ENCODE measurements at places on chromosomes 1 and 21. TPM values are rescaled to one million over a fixed set of nuclear protein-coding genes. Genes with fewer than 3 reads are reported as not detected.

The ESRRG gene
- total RNA-seq = not detected

- H3K27me3 ChIP-seq = no peaks in the 10 kb centered on the region
- H3K27ac ChIP-seq = no peak overlapping the region
- no peak overlapping the region for H3K4me3 ChIP-seq
- peaks cover 3% of the 10 kb centered on the region for H3K4me1 ChIP-seq
Measured at GRCh38 chr1:66445492-66446181, 88.3 kb upstream of the SGIP1 start.

GRCh38 chr1:179984942-179985341 is 30.3 kb downstream of the CEP350 start:
- DNase-seq = no peak
- H3K27ac ChIP-seq = no peak overlapping the region
- H3K27me3 ChIP-seq = no peaks in the 10 kb centered on the region
- no peak overlapping the region for H3K4me3 ChIP-seq
- no peaks in the 10 kb centered on the region for H3K36me3 ChIP-seq

- H3K4me1 ChIP-seq = no peaks in the 10 kb centered on the region
- DNase-seq = no peak
- no peaks in the 10 kb centered on the region for H3K36me3 ChIP-seq
- H3K27me3 ChIP-seq = no peaks in the 10 kb centered on the region
Measured at GRCh38 chr1:92901126-92901525, 60.1 kb downstream of the DIPK1A start.

DNA sequence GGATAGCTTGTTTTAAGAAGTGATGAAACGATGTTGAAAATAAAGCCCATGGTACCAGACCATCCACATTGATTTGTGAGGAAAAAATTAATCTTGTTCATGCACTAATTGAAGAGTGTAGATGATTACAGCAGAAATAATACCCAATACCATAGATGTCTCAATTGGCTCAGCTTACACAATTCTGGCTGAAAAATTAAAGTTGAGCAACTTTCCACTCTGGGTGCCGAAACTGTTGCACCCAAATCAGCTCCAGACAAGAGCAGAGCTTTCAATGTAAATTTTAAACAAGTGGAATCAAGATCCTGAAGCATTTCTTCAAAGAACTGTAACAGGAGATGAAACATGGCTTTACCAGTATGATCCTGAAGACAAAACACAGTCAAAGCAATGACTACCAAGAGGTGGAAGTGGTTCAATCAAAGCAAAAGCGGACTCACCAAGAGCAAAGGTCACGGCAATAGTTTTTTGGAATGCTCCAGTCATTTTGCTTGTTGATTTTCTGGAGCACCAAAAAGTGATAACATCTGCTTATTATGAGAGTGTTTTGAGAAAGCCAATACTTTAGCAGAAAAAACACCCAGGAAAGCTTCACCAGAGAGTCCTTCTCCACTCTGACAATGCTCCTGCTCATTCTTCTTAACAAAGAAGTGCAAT is 16.1 kb upstream of the KCNA3 start:
- H3K36me3 ChIP-seq = no peaks in the 10 kb centered on the region
- H3K4me1 ChIP-seq = no peaks in the 10 kb centered on the region
- DNase-seq = no peak
- no peak overlapping the region for H3K4me3 ChIP-seq

DNA sequence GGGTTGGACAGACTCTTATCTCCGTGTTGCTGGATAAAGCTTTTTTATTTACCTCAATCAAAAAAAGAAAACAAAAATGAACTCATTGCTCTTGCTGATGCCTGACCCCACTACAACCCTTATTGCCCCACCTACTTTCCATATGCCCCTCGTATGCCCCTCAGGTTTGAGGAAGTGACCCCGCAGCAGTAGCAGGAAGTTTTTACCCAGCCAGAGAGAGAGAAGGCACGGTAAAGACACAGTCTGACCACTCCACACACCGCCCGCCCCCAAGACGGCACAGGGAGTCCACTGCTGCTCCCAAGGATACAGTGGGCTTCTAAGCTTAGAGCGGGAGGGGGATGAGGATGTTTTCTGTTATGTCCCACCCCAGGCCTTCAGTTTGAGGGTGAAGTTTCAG is 9.8 kb downstream of the PLEKHO1 start:
- peaks cover 3% of the 10 kb centered on the region for H3K36me3 ChIP-seq
- DNase-seq = no peak
- peaks cover 16% of the 10 kb centered on the region for H3K4me1 ChIP-seq
- no peak overlapping the region for H3K4me3 ChIP-seq
- H3K27me3 ChIP-seq = no peaks in the 10 kb centered on the region

GRCh38 chr1:36594023-36594422 is 111.3 kb upstream of the CSF3R start:
- no peaks in the 10 kb centered on the region for H3K36me3 ChIP-seq
- peaks cover 38% of the 10 kb centered on the region for H3K27me3 ChIP-seq
- no peak overlapping the region for H3K27ac ChIP-seq

DNA sequence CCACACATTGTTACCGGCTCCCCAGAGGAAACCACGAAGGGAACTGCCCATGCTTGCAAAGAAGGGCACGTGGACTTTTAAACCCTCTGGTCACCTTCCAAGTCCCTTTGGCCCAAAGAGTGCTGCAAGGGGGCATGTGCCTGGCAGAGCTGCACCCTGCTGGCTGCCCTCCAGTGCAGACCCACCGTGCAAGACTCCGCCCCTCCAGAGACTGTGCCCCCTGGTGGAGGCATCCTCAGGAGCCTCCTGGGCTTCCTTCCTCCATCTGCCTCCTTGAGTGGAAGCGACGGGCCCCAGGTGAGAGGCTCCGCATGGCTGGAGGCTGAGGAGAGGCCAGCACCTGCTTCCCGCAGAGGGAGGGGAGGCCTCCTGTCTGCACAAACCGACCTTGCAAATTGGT is 100.6 kb downstream of the CRYAA start:
- H3K36me3 ChIP-seq = no peaks in the 10 kb centered on the region
- DNase-seq = no peak
- H3K4me3 ChIP-seq = no peak overlapping the region
- no peaks in the 10 kb centered on the region for H3K27me3 ChIP-seq
